SK-N-SH treated with all-trans-retinoic acid at 6 μM for 48 hours (cell line): ENCODE measurements at places on chromosomes 16 and 17.

- no peak for ATAC-seq
These were observed 37.6 kb upstream of the ABCC11 start for GRCh38 chr16:48284772-48285409.

GRCh38 chr16:7426161-7426560 lies 93.5 kb downstream of the RBFOX1 start:
- no peak for ATAC-seq

DNA sequence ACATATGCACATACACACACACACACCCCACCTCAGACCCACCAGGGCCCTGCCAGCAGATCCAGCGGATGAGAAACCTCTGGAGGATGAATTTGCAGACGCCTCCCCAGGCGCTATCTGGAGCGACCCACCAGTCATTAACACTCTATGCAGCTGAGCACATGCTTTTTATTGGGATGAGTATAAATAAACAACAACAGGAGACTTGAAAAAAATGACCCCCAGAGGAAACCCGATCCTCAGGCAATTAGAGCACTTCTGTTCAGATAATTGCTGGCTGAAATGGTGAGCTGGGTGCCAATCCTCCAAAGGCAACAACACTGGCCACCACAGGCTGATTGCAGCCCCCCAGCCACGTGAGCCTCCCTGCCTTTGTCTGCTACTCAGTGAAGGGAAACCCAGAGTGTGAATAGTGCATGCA lies 32.9 kb downstream of the DYNLRB2 start:
- ATAC-seq, result no peak

DNA sequence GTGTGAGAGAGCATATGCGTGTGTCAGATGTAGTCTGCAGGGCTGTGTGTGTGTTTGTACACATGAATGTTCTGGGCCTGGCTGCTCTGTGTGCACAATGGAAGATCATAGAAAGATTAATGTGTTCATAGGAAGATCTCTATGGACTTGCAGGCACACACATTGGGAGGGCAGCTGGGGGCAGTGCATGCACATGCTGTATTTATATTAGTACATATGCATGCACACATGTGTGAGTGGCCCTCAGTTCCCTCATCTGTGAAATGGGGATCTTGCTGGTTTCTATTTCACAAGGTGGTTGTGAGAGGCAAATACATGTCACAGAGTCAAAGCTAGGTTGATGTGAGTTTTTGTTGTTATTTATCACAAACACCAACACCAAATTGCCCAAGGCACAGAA lies 2.1 kb downstream of the CA7 start:
- no peak for ATAC-seq

DNA sequence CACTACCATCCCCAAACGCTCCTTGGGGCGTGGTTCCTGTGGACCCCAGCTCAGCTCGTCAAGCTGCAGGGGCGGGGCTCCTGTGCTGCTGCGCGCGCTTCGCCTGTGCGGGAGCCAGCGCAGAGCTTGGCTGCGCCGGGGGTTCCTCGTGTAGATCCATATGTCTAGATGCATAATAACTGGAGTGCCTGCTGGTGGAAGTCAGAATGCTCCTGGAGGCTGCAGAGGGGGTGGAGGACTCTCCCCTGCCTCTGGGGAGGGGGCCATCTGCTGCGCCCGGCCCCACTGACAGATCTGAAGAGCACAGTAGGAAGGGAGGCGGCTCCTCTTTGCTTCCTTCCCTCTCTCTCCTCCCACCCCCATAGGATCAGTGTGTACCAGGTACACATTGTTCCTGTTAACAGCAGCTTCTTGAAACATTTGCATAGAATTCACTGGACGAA lies 4.6 kb downstream of the RASD1 start:
- ATAC-seq, result no peak

DNA sequence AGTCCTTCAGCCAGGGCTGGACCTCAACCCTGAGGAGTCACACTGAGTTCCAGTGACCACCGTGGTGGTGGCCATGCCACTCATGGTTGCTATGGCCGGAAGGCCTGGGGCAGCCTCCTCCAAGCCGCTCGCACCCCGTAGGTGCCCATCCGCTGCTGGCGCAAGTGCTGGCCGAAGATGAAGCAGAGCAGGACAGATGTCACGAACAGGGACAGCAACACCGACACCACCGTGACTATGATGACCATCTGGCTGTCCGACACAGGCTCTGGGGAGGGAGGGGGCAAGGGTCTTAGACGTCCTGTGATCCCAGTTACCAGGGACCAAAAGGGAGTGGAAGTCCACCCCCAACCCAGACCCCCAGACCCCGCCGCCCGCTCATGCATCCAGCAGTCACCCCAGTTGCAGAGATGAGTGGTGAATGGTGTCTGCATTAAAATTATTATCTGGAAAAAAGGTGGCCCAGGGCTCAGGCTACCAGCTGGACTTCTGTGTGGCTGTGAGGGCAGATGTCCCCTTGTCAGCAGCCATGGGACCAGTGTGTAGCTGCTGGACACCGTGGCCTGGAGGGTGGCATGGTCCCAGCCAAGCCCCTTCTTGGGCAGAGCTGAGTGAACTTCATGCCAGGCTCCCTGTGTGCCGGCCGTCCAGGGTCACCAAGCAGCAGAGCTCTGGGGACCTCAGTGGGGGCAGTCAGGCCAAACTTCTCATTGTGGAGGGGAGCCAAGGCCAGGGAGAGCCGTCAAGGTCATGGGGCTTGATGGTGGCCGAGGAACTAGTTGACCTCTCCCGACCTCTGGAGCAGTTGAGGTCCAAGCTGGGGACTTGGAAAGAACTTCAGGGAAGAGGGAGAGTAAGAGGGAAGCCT lies 4.7 kb downstream of the PRR29 start:
- no peak for ATAC-seq

DNA sequence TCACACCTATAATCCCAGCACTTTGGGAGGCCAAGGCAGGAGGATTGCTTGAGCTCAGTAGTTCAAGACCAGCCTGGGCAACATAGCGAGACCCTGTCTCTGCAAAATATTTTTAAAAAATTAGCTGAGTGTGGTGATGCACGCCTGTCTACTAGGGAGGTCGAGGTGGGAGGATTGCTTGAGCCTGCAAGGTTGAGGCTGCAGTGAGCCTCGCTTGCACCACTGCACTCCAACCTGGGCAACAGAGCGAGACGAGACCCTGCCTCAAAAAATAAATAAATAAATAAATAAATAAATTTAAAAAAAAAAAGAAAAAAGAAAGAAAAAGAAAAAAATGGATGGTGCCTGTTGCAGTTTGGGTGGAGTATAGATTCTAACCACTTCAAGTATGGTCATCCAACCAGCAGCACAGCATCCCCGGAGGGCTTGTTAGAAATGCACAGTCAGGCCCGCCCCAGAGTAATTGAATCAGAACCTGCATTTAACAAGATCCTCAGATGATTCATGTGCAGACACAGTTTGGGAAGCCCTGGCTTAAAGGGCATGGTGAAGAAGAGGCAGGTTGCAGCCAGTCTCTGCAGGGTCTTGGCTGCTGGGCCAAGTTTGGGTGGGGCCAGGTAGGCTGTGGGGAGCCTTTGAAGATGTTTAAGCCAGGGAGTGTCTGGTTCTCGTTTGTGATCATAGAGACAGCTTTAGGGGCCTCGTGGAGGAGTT lies 40.8 kb downstream of the MRC2 start:
- peak; percentile 41 for ATAC-seq

DNA sequence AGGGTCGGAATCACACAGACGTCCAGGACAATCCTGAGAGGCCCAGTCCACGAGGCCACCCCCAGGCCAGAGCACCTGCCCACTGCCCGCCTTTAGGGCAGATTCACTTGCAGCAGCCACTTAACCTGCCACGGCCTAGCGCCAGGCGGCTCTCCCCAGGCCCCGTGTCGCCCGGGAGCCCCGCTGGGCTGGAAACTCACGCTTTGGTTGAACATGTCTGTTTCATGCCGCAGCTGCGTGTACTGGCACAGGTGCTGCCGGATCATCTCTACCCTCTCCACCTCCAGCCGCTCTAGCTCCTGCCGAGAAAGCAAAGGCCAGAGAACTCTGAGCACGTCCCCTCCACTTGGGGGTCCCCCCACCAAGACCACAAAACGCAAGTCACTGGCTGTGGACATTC lies 12.7 kb upstream of the RCVRN start:
- no peak for ATAC-seq

GRCh38 chr16:72609933-72610332 lies 438.0 kb upstream of the PMFBP1 start:
- ATAC-seq, result no peak

- ATAC-seq, result no peak
These were observed at the start of gene CLEC10A for GRCh38 chr17:7079581-7080455. Gene CLEC10A, minus strand, starts transcription at chr17:7080251. Its CDS starts 1,439 bp downstream, at chr17:7078812.

DNA sequence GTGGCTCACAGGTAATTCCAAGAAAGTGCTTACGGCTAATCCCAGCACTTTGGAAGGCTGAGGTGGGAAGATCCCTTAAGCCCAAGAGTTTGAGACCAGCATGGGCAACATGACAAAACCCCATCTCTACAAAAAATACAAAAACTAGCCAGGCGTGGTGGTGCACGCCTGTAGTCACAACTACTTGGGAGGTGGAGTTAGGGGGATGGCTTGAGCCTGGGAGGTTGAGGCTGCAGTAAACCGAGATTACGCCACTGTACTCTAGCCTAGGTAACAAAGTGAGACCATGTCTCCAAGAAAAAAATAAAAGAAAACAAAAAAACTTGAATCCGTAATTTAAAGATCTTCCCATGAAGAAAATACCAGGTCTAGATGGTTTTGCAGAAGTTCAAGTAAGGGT lies 5.0 kb downstream of the ICAM2 start:
- no peak for ATAC-seq

DNA sequence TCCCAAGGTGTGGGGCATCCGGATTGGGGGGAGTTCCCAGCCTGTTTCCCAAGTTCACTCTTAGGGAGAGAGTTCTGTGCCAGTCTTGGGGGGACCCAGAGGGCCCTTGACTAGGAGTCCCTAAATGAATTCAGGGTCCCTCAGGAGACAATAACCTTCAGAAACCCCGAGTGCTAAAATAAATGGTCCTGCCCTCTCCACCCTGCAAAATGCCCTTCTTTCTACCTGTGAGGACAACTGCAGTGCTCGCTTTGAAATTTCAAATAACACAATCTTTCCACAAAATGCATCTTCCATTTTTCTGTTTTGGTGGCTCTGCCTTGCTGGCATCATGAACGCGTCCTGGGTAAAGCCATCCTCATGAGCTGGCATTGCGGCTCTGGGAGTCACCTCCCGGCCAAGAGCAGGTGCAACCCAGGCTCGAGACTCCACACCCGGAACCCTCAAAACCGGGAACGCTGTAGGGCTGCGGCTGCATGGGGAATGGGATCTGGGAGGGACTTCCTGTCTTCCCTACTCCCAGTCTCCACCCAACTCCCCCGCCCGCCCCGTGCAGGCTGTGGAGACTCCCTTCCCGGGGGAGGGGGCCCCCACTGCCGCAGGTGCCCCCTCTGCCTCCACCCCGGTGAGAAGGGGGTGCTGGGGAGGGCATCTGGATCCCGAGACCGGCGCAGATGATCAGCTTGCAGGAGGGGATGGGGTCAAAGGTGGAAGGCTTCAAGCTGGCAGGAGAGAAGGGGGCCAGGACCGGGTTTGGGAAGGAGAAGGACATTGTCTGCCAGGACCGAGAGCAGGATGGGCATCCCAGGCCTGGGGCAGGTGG lies at the start of gene ZNF205:
TSS of gene ZNF205 (plus strand) at position 529 of the 823 bp plus-strand sequence. CDS start 845 bp downstream, outside the sequence.
- ATAC-seq, result peak; percentile 98

DNA sequence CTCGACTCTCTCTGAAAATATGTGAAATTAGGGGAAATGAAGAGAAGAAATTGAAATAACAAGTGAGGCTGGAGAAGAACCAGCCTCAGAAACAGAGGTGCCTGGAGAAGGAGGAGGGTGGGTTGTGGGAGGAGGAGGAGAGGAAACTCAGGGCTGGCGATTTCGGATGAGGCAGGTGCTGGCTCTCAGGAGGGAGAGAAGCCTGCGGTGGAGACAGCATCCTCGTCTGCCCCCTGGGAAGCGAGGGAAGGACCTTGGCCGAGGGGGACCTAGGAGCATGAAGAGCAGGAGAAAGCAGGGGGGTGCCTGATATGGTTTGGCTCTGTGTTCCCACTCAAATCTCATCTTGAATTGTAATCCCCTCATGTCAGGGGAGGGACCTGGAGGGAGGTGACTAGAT lies 264.7 kb upstream of the TNRC6C start:
- no peak for ATAC-seq

DNA sequence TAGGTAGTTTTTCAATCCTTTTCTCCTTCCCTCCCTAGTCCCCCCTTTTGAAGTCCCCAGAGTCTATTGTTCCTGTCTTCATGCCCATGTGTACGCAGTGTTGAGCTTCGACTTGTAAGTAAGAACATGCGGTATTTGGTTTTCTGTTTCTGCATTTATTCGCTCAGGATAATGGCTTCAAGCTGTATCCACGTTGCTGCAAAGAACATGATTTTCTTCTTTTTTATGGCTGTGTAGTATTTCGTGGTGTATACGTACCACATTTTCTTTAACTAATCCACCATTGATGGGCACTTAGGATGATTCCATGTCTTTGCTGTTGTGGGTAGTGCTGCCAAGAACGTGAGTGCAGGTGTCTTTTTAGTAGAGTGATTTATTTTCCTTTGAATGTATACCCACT lies 651.2 kb downstream of the WWOX start:
- ATAC-seq, result no peak

- ATAC-seq, result no peak
These were observed 15.1 kb downstream of the GPR179 start for GRCh38 chr17:38328620-38329019.

- no peak for ATAC-seq
These were observed 15.9 kb upstream of the PIK3R5 start for GRCh38 chr17:8981443-8981842.

GRCh38 chr16:30458561-30459394 lies 13.1 kb upstream of the SEPHS2 start:
- ATAC-seq, result no peak

GRCh38 chr17:66483906-66484305 lies 181.5 kb downstream of the PRKCA start:
- ATAC-seq, result no peak
